ENCODE measurements at places on chromosomes 11 and 22. TPM values are rescaled to one million over a fixed set of nuclear protein-coding genes. Genes with fewer than 3 reads are reported as not detected.

C11orf87 gene
- total RNA-seq, result not detected

APBB1 gene
- 40.0 TPM for total RNA-seq

- DNase-seq, result no peak
Measured at GRCh38 chr11:2779499-2779980, 79.7 kb upstream of the KCNQ1OT1 start.

GRCh38 chr11:78424334-78425270, 7.0 kb upstream of the GAB2 start:
- no peak for DNase-seq

DNA sequence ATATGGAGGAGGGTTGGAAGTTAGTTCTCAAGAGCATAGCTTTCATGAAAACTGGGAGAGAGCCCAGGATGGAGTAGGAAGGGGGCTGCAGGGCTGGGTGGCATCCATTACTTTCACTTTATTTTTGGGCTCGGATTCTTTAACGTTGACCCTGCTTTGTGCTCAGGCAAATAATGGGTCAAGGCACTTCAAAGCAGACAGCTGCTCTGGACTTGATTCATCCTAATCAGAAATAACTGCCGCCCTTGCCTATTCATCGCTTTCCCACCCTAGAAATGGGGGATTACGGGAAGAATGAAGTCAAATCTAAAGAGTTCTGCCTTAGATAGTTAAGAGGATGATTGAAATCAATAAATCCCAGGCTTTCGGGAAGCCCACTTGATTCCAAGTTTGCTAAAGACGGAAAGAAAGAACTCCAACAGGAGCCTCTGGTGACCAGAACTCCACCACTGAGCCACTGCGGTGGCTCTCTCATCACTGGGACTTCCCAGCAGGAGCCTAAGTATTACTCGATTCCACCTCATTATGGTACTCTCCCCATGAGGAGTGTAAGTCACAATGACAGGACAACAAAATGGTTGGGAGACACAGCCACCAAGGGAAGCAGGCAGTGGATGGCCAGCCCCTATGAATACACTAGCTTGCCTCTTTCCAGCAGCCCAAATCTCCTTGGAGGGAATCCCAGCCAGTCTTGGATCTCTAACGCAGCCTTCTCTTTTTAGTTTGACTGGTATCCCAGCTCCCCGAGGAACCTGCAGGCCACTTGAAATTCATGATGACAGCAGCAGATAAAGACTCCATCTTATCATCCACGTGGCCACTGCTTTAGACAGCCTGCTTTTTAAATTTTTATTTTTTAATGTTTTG, 815.5 kb downstream of the NTM start:
- no peak for DNase-seq

- no peak for DNase-seq
Measured at GRCh38 chr11:78038697-78039313, 15.7 kb upstream of the KCTD14 start.

Measured in thoracic aorta (tissue), 2 donors.